ENCODE measurements at places on chromosomes 2 and 18. TPM values are rescaled to one million over a fixed set of nuclear protein-coding genes. Genes with fewer than 3 reads are reported as not detected.

DNA sequence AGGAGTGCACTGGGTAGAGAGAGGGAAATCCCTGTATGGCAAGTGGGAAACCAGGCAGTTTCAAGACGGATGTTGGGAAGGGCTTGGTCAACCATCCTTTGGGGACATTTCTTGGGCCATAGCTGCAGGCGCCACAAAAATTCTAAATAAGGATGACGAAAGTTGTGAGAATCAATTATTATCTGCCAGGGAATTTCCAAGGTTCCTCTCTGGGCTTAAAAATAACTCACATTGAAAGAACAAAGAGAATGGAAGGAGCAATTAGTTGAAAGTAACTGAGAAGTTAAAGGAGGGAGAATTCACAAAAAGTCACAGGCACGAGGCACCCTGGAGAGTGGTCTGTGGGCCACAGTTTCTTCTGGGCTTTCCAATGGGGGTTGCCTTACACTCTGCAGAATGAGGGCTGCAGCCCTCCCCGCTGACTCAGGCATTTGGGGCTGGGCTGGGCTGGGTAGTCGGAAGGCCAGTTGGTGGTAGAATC is 195.7 kb downstream of the SMAD7 start:
- peaks cover 3% of the 10 kb centered on the region for H3K4me1 ChIP-seq
- no peak for DNase-seq
- H3K4me3 ChIP-seq, result no peak overlapping the region
- H3K36me3 ChIP-seq, result no peaks in the 10 kb centered on the region
- no peak overlapping the region for H3K27ac ChIP-seq
- H3K27me3 ChIP-seq, result no peaks in the 10 kb centered on the region

GRCh38 chr2:160596441-160596840 is 102.8 kb upstream of the RBMS1 start:
- no peaks in the 10 kb centered on the region for H3K27me3 ChIP-seq
- H3K27ac ChIP-seq, result no peak overlapping the region
- no peaks in the 10 kb centered on the region for H3K36me3 ChIP-seq
- no peak overlapping the region for H3K4me3 ChIP-seq
- no peaks in the 10 kb centered on the region for H3K4me1 ChIP-seq

- H3K4me3 ChIP-seq, result no peak overlapping the region
- H3K4me1 ChIP-seq, result peaks cover 3% of the 10 kb centered on the region
- no peaks in the 10 kb centered on the region for H3K27me3 ChIP-seq
These were observed 36.7 kb upstream of the AGPS start for GRCh38 chr2:177355874-177356273.

GRCh38 chr18:14577971-14578370 is 34.6 kb upstream of the POTEC start:
- no peaks in the 10 kb centered on the region for H3K27me3 ChIP-seq
- H3K4me3 ChIP-seq, result no peak overlapping the region
- no peaks in the 10 kb centered on the region for H3K36me3 ChIP-seq

DNA sequence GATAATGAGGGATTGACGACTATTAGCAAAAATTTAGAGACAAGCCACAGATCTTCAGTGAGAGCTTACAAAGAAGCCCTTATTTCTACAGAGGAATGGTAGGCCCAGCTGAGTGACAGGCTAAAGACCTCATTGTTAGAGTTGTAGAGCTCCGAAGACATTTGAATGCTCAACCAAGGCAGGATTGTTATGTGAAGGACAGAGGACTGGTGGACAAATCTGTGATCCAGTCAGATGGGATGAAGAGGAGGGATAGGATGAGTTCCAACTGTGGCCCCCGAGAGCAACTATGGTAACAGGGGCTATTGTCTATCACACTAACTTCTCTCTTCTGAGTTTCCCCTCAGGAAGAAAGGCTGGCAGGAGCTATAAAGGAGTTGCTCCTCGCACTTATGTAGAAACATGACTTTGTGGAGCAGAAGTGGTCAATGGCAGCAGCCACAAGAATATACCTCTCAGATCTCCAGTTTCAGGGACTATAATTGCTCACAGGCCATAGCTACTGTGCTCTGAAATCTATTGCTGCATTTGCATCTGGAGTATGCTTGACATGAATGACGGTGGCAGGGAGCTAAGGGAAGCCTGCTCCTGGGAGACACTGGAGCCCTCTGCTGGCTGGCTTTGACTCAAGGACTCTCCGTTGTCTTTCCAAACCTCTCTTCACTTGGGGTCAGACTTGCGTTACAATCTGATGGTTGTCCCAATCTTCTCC is 50.3 kb upstream of the GREB1L start:
- no peaks in the 10 kb centered on the region for H3K36me3 ChIP-seq
- peak; percentile 46 for DNase-seq
- no peak overlapping the region for H3K27ac ChIP-seq
- no peak overlapping the region for H3K4me3 ChIP-seq
- no peaks in the 10 kb centered on the region for H3K4me1 ChIP-seq

GRCh38 chr2:205650450-205650849 is 31.9 kb upstream of the NRP2 start:
- no peaks in the 10 kb centered on the region for H3K36me3 ChIP-seq
- no peaks in the 10 kb centered on the region for H3K27me3 ChIP-seq
- no peak for DNase-seq

DNA sequence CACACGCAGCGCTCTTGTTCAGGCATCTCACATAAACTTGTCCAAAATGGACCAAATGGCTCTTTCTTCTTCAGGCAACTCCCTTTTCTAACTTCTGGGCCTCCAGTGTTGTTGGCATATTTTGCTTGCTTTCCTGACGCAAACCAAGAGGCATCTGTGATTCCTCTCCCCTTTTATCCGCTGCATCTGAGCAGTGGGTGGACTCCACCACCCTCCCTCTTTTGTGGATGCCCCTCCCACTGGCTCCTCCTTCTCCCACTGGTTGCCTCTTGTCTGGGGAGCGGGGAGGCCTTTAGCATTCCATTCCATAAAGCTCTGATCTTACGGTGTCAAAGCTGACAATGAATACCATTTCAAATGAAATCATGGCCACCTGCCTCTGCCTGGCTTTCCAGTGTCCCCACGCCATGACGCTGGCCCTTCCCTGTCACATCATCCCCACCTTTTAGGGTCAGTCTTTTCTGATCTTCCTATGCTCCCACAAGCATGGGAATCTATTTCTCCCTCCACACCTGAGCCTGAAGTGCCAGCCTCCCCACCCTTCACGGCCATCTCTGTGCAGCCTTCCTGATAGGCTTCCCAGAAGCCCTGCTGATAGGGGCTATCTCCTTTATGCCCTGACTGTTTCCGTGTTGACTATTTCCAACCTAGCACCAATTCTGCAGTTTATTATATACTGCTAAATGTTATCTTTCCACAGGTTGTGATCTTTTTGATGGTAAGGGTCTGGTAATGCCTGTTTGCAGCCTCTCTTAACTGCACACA is 51.5 kb downstream of the RPL37A start:
- H3K27ac ChIP-seq, result no peak overlapping the region
- H3K4me1 ChIP-seq, result peaks cover 7% of the 10 kb centered on the region
- H3K4me3 ChIP-seq, result no peak overlapping the region
- peaks cover 2% of the 10 kb centered on the region for H3K27me3 ChIP-seq

DNA sequence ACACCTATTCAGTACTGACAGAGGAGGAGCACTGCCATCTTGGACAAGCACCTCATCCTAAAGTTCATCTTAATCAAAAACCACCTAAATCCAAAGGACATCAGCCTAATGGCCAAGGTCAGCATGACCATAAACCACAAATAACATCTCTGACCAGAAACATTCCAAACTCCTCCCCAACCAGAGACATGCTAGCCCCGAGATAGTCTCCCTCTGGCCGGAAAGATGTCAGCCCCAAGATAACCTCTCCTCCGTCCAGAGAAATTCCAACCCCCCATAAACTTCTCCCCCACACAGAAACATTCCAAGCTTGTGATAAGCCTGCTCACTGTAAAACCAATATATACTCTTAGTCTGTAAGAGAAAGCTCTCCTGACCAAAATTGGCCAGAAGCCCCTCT is 260.6 kb downstream of the CLIP4 start:
- DNase-seq, result no peak
- no peak overlapping the region for H3K27ac ChIP-seq
- H3K36me3 ChIP-seq, result no peaks in the 10 kb centered on the region
- peaks cover 7% of the 10 kb centered on the region for H3K27me3 ChIP-seq
- H3K4me1 ChIP-seq, result no peaks in the 10 kb centered on the region

DNA sequence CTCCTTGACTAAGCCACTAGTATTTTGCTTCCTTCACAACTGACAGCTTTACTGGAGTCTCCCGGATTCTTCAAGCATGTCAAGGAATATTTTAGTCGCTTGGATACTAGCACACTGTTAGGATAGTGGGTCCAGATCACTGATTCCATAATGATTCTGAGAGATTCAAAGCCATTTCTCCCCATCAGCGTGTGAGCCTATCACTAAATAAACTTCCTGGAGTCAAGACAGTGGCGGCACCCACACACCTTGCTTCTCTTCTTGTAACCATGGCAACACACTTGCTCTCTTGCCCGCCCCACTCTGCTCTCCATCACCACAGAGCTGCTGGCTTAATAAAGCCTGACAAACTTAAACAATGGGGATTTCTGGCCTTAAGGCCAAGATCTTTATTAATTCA is 245.1 kb downstream of the LRRTM1 start:
- no peaks in the 10 kb centered on the region for H3K27me3 ChIP-seq
- no peak overlapping the region for H3K27ac ChIP-seq
- no peak overlapping the region for H3K4me3 ChIP-seq

DNA sequence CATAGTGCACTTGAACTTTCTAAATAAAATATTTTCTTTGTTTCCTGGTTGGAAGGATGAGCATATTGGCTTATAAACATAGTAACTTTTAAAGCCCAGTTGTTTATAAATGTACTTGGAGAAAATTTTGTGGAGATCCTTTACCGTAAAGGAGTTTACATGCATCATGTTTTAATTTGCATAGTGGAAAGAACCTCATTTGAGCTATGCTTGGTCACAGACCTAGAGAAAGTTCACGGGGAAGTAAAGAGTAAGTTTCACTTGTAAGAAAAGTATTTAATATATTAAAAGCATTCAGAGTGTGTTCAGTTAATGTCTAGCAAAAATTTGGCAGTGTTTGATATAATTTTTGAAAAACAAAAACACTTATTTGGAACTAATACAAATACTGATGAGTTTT is 45.3 kb downstream of the PIKFYVE start:
- no peak overlapping the region for H3K4me3 ChIP-seq
- DNase-seq, result no peak
- H3K4me1 ChIP-seq, result peaks cover 18% of the 10 kb centered on the region
- H3K36me3 ChIP-seq, result peaks cover 21% of the 10 kb centered on the region

DNA sequence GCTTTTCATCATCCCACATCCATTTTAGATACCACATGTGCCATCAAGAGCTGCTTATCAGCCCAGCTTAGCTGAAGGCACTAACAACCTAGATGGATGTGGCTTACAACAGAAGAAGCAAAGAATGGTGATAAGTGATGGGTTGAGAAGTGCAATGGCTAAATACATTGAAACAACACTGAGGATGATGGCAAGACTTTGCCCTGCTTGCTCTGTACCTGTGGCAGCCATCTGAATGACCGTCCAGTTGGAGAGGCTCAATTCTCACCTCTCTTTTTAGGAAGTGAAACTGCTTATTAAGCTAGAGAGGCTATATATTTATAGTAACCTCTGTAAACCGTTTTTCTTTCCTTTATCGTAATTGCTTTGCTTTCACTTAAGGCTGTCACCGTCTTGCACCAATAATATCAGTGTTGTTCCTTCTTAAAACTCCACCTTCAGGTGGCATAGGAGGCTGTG is 5.7 kb downstream of the GPATCH11 start:
- no peaks in the 10 kb centered on the region for H3K27me3 ChIP-seq
- peaks cover 22% of the 10 kb centered on the region for H3K36me3 ChIP-seq
- DNase-seq, result no peak
- no peak overlapping the region for H3K27ac ChIP-seq

GRCh38 chr2:116761864-116762263 is 1052.6 kb upstream of the DDX18 start:
- no peaks in the 10 kb centered on the region for H3K36me3 ChIP-seq
- H3K27me3 ChIP-seq, result no peaks in the 10 kb centered on the region
- no peak overlapping the region for H3K4me3 ChIP-seq
- H3K27ac ChIP-seq, result no peak overlapping the region
- DNase-seq, result no peak
- no peaks in the 10 kb centered on the region for H3K4me1 ChIP-seq

GRCh38 chr2:224551693-224552092 is 33.5 kb downstream of the CUL3 start:
- peaks cover 58% of the 10 kb centered on the region for H3K4me1 ChIP-seq
- peaks cover 65% of the 10 kb centered on the region for H3K36me3 ChIP-seq
- H3K27ac ChIP-seq, result peak overlapping the region; percentile 16
- DNase-seq, result no peak
- H3K27me3 ChIP-seq, result no peaks in the 10 kb centered on the region
- no peak overlapping the region for H3K4me3 ChIP-seq

GRCh38 chr2:156883804-156884203 is 373.7 kb upstream of the GALNT5 start:
- peaks cover 5% of the 10 kb centered on the region for H3K27me3 ChIP-seq
- H3K27ac ChIP-seq, result no peak overlapping the region
- H3K36me3 ChIP-seq, result no peaks in the 10 kb centered on the region
- no peak for DNase-seq
- no peak overlapping the region for H3K4me3 ChIP-seq

- peak within 1 kb of the TSS; percentile 74 for H3K4me3 ChIP-seq
- H3K4me1 ChIP-seq, result peaks cover 6% of the 10 kb centered on the region
- H3K27ac ChIP-seq, result no peak within 1 kb of the TSS
- no peaks in the 10 kb centered on the region for H3K36me3 ChIP-seq
- peak; percentile 42 for DNase-seq
These were observed at the start of gene DSG2 for GRCh38 chr18:31497836-31498573. Gene DSG2 (plus strand): TSS chr18:31498177. CDS start chr18:31498252, 75 bp downstream.

DNA sequence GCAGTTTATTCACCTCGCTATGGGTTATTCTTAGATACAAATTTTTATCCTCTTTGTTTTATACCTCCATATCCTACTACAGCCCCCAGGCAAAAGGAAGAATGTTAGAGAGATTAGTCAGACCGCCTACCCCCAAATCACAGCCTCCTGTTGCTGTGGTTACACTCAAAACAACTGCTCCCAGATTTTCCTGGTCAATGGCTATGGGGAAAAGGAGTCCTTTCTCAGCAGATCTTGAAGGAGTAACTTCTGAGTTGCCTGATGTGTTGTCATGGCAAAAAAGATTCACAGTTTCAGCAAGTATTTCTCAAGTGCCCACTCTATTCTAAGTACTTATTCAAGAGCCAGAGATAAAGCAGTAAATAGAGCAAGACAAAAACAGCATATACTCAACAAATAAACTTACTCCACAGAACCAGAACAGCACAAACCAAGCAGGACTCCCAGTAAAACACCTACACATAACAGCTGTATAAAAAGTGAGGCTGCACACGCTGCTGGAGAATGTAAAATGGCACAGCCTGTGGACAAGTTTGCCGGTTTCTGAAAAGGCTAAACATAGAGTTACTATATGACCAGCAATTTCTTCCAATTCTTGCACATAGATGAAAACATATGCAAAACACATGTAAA is 104.8 kb downstream of the NOL10 start:
- peaks cover 35% of the 10 kb centered on the region for H3K36me3 ChIP-seq
- no peak overlapping the region for H3K27ac ChIP-seq
- H3K27me3 ChIP-seq, result no peaks in the 10 kb centered on the region
- H3K4me1 ChIP-seq, result peaks cover 7% of the 10 kb centered on the region

GRCh38 chr18:26510337-26510736 is 38.0 kb downstream of the KCTD1 start:
- H3K27ac ChIP-seq, result no peak overlapping the region
- H3K4me3 ChIP-seq, result no peak overlapping the region
- DNase-seq, result no peak
- no peaks in the 10 kb centered on the region for H3K27me3 ChIP-seq
- no peaks in the 10 kb centered on the region for H3K36me3 ChIP-seq

The AMER3 gene
- total RNA-seq, result not detected

The MC5R gene
- total RNA-seq, result not detected

The CCDC74A gene
- total RNA-seq, result 10.2 TPM

The POTEC gene
- total RNA-seq, result not detected

The FAM117B gene
- 17.2 TPM for total RNA-seq

The TSN gene
- 55.9 TPM for total RNA-seq
